Tibial nerve (tissue), 4 donors: ENCODE measurements at places on chromosomes 3 and 15. TPM values are rescaled to one million over a fixed set of nuclear protein-coding genes. Genes with fewer than 3 reads are reported as not detected.

The MRPS11 gene
- total RNA-seq = 42.0 TPM

The PLSCR5 gene
- not detected for total RNA-seq

The CCR2 gene
- total RNA-seq = 4.8 TPM

The EAF2 gene
- 9.4 TPM for total RNA-seq

The C3orf20 gene
- total RNA-seq = not detected

The TAGLN3 gene
- total RNA-seq = not detected

The CAPN3 gene
- 16.1 TPM for total RNA-seq

The HGD gene
- total RNA-seq = not detected

The SAMD7 gene
- total RNA-seq = not detected

GRCh38 chr15:31843426-31844055 is 186.8 kb upstream of the CHRNA7 start:
- no peak for DNase-seq
- H3K27me3 ChIP-seq = no peaks in the 10 kb centered on the region
- no peak overlapping the region for H3K27ac ChIP-seq
- H3K4me3 ChIP-seq = no peak overlapping the region

DNA sequence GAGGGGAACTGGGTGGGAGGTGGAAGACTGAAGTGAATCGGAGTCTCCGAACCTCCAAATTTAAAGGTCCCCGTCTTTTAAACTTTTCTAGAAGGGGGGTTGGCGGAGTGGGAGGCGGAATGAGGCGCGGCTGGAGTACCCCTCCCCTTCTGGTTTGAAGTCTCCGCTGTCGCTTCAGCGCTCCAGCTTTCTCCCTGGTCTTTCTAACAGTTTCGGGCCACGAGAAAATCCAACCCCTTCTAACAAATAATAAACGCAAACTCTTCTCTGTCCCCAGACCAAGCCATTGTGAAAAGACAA is 2.5 kb upstream of the MECOM start:
- DNase-seq = no peak
- no peak overlapping the region for H3K27ac ChIP-seq
- H3K27me3 ChIP-seq = peaks cover 99% of the 10 kb centered on the region
- H3K4me3 ChIP-seq = no peak overlapping the region
- no peaks in the 10 kb centered on the region for H3K36me3 ChIP-seq

DNA sequence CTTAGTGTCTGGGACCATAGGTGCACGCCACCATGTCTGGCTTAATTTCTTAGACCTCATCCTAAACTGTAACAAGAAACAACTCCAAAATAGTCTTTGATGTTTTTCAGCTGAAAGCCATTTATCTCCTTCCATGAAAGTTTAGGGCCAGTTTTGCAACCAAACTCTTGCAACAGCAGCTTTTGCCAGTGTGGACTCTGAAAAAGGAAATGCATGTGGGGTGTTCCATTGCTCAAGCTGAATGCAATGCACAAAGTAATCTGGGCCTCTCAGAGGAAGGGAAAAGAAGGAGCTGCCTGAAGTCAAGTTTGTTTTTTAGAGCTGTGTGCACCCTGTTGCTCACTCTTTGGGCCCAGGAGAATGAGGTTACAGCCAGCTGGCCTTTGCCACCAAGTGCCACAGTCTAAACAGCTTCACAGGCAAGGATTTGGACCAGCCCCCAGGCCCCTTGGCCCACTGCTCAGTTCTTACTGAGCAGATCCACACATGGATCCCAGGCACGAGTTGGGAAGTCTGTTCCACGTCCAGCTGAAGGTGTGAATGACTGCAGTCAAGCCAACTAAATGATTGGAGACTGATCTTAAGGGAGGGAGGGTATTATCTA is 212.3 kb upstream of the LRRFIP2 start:
- DNase-seq = no peak
- H3K27ac ChIP-seq = no peak overlapping the region
- H3K4me3 ChIP-seq = no peak overlapping the region
- H3K36me3 ChIP-seq = no peaks in the 10 kb centered on the region
- no peaks in the 10 kb centered on the region for H3K27me3 ChIP-seq

- no peaks in the 10 kb centered on the region for H3K27me3 ChIP-seq
- no peak overlapping the region for H3K4me3 ChIP-seq
- no peak for DNase-seq
- no peaks in the 10 kb centered on the region for H3K36me3 ChIP-seq
These were observed 66.2 kb upstream of the SLC6A1 start for GRCh38 chr3:10926256-10926810.

DNA sequence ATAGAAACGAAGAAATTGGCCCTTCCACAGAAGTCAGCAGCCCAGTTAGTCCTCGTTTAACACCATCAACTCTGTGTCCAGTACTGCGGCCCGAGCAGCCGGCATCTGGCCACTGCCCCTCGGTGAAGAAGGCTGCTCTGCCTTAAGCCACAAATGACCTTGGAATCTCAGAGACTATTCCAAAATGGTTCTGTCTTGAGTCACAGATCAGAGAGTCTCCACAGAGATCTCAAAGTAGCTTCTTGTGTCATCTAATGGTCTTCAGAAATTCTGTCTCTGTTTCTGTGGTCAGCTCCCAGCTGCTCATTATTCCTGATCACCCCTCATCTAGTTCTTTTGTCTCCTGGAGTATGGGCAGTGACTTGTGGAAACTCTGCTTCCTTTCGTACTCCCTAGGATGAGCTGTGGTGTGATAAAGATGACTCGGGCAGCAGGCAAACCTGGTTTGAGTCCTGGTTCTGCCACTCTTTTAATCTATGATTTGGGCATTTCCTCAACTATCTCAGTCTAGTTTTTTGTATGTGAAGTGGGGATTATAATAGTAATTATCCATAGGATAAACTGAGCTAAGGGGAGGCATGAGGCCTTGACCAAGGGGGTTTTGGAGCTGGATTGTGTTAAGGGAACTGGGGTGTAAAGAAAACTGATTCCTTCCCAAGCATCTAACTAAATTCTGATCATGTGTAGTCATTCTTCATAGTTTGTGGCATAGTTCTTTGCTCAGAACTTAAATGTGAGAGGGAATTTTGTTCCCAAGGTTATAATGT is 22.6 kb downstream of the CRTC3 start:
- no peak for DNase-seq
- H3K36me3 ChIP-seq = no peaks in the 10 kb centered on the region

DNA sequence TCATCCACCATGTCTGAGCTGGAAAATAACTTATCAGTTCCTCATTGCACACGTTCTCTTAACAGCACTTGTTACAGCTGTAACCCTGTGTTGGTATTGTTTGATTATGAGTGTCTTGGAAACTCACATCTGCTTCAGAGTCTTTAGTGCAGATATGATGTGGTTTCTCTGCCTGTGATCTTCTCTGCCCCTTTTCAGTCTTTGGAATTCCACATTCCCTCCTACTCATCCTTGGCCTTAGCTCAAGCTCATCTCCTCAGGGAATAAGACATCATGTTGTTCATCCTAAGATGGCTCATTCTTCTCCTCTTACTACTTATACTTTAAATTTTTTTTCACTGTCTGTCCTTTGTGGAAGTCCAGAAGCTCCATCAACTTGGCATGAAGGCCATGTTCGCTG is 77.7 kb downstream of the SYNPR start:
- H3K4me3 ChIP-seq = no peak overlapping the region
- no peak for DNase-seq
- H3K4me1 ChIP-seq = peaks cover 7% of the 10 kb centered on the region
- H3K27ac ChIP-seq = no peak overlapping the region
- H3K36me3 ChIP-seq = no peaks in the 10 kb centered on the region
- H3K27me3 ChIP-seq = no peaks in the 10 kb centered on the region

DNA sequence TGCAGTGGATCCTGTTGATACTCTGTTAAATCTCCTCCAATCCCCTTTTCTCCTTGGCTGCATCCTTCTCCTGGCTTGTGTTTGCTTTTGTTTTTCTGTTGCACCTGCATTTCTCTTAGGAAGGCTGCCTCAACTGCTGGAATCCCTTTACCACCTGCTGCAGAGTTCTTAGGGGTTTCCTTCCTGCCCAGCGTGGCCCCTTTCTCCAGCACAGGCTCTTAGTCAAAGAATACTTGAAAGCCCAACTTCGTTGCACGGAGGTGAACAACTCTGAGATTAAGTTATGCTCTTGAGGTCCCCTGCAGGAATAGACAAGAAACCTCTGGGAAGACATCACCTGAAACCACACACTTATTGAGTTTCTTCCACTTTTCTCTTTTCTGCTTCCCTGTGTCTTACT is 121.6 kb upstream of the GRM7 start:
- no peaks in the 10 kb centered on the region for H3K36me3 ChIP-seq
- no peaks in the 10 kb centered on the region for H3K4me1 ChIP-seq
- no peak overlapping the region for H3K4me3 ChIP-seq
- H3K27ac ChIP-seq = no peak overlapping the region
- H3K27me3 ChIP-seq = no peaks in the 10 kb centered on the region
- no peak for DNase-seq

GRCh38 chr3:78087134-78087533 is 1047.2 kb downstream of the ROBO2 start:
- DNase-seq = no peak
- no peaks in the 10 kb centered on the region for H3K4me1 ChIP-seq
- no peak overlapping the region for H3K27ac ChIP-seq
- no peak overlapping the region for H3K4me3 ChIP-seq
- H3K27me3 ChIP-seq = no peaks in the 10 kb centered on the region
- H3K36me3 ChIP-seq = no peaks in the 10 kb centered on the region

DNA sequence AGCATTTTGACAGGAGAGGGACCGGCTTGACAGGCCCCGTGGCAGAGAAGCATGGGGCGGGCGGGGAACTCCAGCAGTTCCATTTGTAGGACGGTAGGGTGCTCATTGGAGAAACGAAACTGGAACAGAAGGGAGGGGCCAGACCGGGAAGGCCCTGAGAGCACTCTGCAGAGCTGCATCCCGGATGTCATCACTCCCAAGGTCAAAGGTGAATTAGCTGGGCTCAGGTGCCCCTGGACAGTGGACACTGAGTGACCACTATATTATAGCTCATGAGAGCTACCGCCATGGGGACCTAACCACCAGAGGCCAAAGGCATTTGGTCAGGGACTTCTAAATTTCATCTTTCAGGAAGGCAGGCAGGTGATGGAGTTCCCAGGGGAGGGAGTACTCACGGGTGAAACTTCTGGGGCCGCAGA is 7.3 kb downstream of the CSRNP1 start:
- H3K4me3 ChIP-seq = no peak overlapping the region
- no peaks in the 10 kb centered on the region for H3K27me3 ChIP-seq
- DNase-seq = no peak
- H3K36me3 ChIP-seq = peaks cover 53% of the 10 kb centered on the region
- H3K4me1 ChIP-seq = peaks cover 83% of the 10 kb centered on the region

GRCh38 chr15:101216100-101216499 is 35.7 kb downstream of the CHSY1 start:
- no peaks in the 10 kb centered on the region for H3K27me3 ChIP-seq
- H3K27ac ChIP-seq = no peak overlapping the region
- H3K4me3 ChIP-seq = no peak overlapping the region
- no peak for DNase-seq
- peaks cover 4% of the 10 kb centered on the region for H3K4me1 ChIP-seq

DNA sequence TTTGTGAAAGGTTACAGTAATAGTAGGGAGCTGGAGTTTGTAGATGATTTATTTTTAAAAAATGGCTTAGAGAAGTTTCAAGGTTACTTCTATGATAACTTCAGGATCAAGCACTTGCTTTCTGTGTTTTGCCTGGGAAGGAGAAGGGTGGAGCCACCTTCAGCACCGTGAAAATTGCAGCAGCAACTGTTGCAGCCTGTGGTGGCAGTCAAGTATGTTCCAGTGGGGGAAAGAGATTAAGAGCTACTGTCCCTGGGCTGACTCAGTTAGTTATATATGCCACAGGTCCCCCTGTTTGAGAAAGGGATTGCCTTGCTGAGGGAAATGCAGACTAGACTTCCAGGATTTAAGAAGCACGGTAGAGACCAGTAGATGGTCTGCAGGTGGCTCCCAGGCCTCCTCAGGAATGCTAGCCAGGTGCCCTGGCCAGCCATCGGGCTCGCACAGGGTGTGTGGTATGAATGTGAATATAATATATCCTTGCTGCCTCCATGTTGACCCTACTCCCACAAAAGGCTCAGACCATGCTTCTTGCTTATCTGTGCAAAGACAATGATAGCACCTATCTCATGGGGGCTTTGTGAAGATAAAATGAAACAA is 389.5 kb downstream of the CACNA2D3 start:
- H3K27ac ChIP-seq = no peak overlapping the region
- H3K36me3 ChIP-seq = no peaks in the 10 kb centered on the region
- no peak for DNase-seq
- H3K4me1 ChIP-seq = no peaks in the 10 kb centered on the region
- no peak overlapping the region for H3K4me3 ChIP-seq
- H3K27me3 ChIP-seq = no peaks in the 10 kb centered on the region

DNA sequence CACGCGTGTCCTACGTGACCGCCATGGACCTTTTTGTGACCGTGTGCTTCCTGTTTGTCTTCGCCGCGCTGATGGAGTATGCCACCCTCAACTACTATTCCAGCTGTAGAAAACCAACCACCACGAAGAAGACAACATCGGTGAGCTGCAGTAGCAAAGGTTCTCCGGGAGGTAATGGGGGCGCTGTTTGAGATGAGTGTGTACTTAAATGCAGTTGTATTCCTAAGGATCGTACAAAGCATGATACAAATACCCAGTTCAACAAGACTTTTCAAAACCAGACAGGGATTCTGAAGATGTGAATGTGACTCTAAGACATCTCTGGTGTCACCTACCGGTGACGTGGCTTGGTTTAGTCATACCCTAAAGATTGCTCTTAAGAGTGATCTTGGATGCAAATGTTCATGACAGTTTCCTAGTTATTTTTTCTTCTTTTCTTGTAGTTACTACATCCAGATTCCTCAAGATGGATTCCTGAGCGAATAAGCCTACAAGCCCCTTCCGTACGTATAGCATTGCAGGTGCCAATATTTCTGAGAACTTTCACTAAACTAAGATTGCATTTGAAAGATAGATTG is 556.6 kb downstream of the GABRG3 start:
- no peak for DNase-seq
- no peaks in the 10 kb centered on the region for H3K4me1 ChIP-seq
- H3K36me3 ChIP-seq = no peaks in the 10 kb centered on the region
- H3K4me3 ChIP-seq = no peak overlapping the region

- no peak for DNase-seq
- H3K4me1 ChIP-seq = no peaks in the 10 kb centered on the region
- H3K27me3 ChIP-seq = no peaks in the 10 kb centered on the region
- H3K36me3 ChIP-seq = no peaks in the 10 kb centered on the region
- no peak overlapping the region for H3K4me3 ChIP-seq
These were observed 190.6 kb downstream of the SHQ1 start for GRCh38 chr3:72657666-72658065.

- H3K4me3 ChIP-seq = no peak overlapping the region
- no peaks in the 10 kb centered on the region for H3K27me3 ChIP-seq
- no peak overlapping the region for H3K27ac ChIP-seq
- H3K36me3 ChIP-seq = peaks cover 61% of the 10 kb centered on the region
These were observed 2.3 kb upstream of the GRM2 start for GRCh38 chr3:51704511-51704950.

DNA sequence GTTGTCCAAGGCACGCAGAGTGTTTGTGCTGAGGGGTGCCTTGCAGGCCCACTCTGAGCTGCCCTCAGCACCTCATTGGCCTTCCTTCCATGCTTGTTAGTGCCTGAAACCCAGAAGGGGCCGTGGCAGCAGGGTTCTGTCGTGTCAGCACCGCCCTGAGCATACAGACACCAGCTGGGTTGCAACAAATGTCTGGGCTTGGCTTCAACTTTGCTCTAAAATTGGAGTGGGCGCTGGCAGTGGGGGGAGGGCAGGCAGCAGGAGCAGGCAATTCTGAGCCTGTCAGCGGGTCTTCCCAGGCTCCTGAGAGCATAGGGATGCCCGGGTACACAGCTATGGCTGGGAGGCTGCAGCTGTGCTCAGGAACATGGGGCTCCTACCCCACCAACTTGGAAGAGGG is 464.3 kb downstream of the EPHA3 start:
- H3K27ac ChIP-seq = no peak overlapping the region
- no peaks in the 10 kb centered on the region for H3K4me1 ChIP-seq
- H3K4me3 ChIP-seq = no peak overlapping the region
- no peaks in the 10 kb centered on the region for H3K27me3 ChIP-seq
- H3K36me3 ChIP-seq = no peaks in the 10 kb centered on the region

GRCh38 chr3:156211583-156211982 is 91.2 kb downstream of the KCNAB1 start:
- DNase-seq = no peak
- H3K27me3 ChIP-seq = no peaks in the 10 kb centered on the region
- no peaks in the 10 kb centered on the region for H3K4me1 ChIP-seq
